ENCODE measurements at places on chromosomes 13 and 19.
A peak's percentile ranks its signal among the peaks of the same experiment; 100 is the strongest.

GRCh38 chr19:11324079-11324661 lies 15.3 kb downstream of the RAB3D start:
- H3K27ac ChIP-seq, result peak overlapping the region; percentile 23
- H3K36me3 ChIP-seq, result no peaks in the 10 kb centered on the region
- peaks cover 16% of the 10 kb centered on the region for H3K4me1 ChIP-seq
- H3K4me3 ChIP-seq, result no peak overlapping the region
- no peak for DNase-seq

- no peak overlapping the region for H3K4me3 ChIP-seq
- no peak overlapping the region for H3K27ac ChIP-seq
- H3K36me3 ChIP-seq, result peaks cover 76% of the 10 kb centered on the region
- DNase-seq, result no peak
- no peaks in the 10 kb centered on the region for H3K4me1 ChIP-seq
- H3K27me3 ChIP-seq, result no peaks in the 10 kb centered on the region
Measured at GRCh38 chr13:112835344-112835743, 133.7 kb upstream of the MCF2L start.

- no peak overlapping the region for H3K4me3 ChIP-seq
- H3K27me3 ChIP-seq, result no peaks in the 10 kb centered on the region
- no peak for DNase-seq
Measured at GRCh38 chr19:35350591-35350990, 2.9 kb downstream of the FFAR1 start.

DNA sequence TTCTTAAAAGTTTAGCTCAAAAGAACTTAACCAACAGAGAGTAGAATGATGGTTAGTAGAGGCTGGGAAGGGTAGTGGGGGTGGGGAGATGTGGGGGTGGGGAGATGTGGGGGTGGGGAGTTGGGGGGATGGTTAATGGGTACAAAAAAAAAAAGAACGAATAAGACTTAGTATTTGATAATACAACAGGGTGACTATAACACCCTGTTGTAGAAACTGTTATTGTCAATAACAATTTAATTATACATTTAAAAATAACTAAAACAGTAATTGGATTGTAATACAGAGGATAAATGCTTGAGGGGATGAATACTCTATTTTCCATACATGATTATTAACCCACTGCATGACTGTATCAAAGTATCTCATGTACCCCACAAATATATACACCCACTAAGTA lies 91.1 kb downstream of the ZC3H13 start:
- peaks cover 51% of the 10 kb centered on the region for H3K36me3 ChIP-seq
- no peaks in the 10 kb centered on the region for H3K27me3 ChIP-seq
- H3K4me3 ChIP-seq, result no peak overlapping the region
- DNase-seq, result no peak
- 0 out of 2 replicates have a peak, but pooled peaks cover 3% of the 10 kb centered on the region for H3K4me1 ChIP-seq
- H3K27ac ChIP-seq, result no peak overlapping the region

GRCh38 chr19:9156304-9156703 lies 16.1 kb downstream of the ZNF317 start:
- H3K4me3 ChIP-seq, result no peak overlapping the region
- peaks cover 99% of the 10 kb centered on the region for H3K36me3 ChIP-seq
- no peaks in the 10 kb centered on the region for H3K4me1 ChIP-seq
- H3K27ac ChIP-seq, result no peak overlapping the region
- no peak for DNase-seq
- peaks cover 3% of the 10 kb centered on the region for H3K27me3 ChIP-seq

GRCh38 chr19:3471954-3472655 lies 8.2 kb downstream of the SMIM24 start:
- peak; percentile 68 for DNase-seq
- no peak overlapping the region for H3K4me3 ChIP-seq
- no peak overlapping the region for H3K27ac ChIP-seq
- H3K27me3 ChIP-seq, result peaks cover 37% of the 10 kb centered on the region
- H3K36me3 ChIP-seq, result peaks cover 5% of the 10 kb centered on the region
